Forelimb muscle (tissue), 1 donor: ENCODE measurements at places on chromosomes 7 and 10.

DNA sequence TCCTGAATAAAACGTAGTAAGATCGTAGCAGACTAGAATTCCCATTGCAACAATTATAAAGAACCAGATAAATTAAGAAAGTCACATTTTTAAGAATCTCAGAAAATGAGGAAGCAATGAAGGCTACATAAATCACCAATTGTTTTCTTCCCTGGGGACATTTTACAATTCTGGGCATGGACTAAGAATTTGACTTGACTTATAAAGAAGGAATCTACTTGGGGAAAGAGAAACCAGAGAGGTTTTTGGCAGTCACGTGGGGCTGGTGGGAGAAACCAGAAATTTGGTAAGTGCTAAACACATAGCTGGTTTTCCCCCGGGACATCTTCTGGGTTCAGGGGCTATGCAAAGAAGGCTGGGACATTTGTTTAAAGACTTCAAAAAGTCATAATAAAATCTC is 109.8 kb upstream of the IL6 start:
- no peak for DNase-seq

- DNase-seq: no peak
Observed at GRCh38 chr10:91162050-91162494, 58.4 kb upstream of the PCGF5 start.

DNA sequence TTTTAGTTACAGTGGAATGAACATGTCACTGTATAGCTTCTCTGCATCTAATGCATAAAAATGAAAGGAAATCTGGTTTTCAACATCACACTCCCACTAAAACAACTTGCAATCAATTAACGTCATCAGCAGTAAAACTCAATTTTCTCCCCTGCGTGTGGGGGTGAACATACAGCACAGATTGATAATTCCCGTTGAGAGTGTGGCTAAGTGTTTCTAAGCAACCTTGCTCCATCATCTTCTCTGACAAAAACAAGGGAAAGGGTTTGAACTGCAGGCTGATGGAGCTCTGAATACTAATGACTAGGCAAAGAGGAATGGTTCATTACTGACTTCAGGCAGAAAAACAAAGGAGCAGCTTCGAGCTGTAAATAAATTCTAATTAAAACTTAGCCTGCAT is 238.3 kb downstream of the PARD3 start:
- DNase-seq: no peak

DNA sequence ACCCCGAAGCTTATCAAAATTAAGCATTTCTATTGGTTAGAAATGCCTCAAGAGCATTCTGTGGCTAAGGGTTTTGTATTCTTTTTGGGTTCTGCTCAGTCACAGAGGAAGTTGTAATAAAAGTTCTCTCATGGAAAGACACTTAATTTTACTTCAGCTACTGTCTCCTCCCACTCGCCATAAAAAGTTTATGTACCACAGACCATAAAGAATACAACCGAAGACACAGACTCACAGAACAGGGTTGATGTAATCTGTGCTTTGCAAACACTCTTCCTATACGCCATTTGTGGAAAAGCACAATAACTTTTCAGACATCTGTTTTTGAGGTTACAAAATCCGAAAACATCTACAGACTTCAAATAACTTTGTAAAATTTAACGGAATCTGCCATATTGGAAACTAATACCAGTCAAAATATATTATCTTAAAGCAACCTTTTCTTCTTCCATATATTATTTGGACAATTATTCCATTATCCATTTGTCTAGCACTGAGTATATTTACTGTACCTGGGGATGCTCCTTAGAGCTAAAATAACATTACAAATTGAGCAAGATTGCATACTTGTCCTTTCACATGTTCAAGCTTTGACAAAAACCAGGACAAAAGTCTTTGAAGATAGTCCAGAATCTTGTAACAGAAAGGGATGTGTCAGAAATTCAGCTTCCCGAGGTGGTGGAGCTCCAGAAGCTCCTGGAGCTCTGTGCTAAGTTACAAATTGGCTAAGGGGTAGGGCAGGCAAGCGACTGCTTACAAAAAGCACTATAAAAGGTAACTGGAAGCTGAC is 219.0 kb upstream of the MEOX2 start:
- DNase-seq: no peak

- no peak for DNase-seq
Observed at GRCh38 chr10:112302335-112302734, 19.1 kb downstream of the TECTB start.

- no peak for DNase-seq
Observed at GRCh38 chr10:114064151-114065048, 20.7 kb downstream of the ADRB1 start.

DNA sequence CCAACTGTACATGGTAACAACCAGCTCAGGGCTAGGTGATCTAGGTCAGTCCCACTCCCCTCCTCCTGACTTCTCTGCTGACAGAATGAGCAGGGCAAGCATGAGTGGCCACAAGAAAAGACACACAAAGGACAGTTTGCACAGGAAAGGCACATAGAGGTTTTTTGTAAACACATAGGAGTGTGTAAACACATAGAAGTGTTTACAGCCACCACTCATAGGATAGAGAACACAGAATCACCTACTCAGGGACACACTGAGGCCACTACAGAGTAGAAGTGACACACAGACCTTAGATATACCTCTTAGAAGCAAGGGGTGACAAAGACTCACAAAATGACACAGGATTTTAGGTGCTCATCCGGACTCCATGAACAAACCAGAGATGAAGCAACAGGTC is 19.0 kb downstream of the NUDCD3 start:
- no peak for DNase-seq

DNA sequence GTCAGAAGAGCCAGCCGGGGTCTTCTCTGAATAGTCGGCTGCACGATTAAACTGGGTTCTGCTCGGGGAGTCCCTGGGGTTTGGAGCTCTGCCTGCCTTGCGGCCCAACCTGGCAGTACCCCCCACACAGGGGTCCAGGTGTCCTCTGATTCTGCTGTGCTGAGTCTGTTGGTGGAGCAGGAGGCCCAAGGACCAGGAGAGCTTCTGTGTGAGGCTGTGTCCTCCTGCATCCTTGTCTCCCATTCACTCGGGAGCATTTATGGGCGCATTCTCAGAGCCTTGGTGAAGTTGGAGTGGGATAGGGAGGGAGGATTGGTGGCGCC is 14.2 kb downstream of the INPP5A start:
- no peak for DNase-seq

- DNase-seq: no peak
Observed at GRCh38 chr10:65325913-65326312, 1599.9 kb upstream of the LRRTM3 start.

- DNase-seq: no peak
Observed at GRCh38 chr7:36929791-36930190, 205.5 kb upstream of the AOAH start.

GRCh38 chr7:98879198-98879978 is 1.1 kb downstream of the TRRAP start:
- DNase-seq: no peak

GRCh38 chr7:148672041-148672440 is 26.7 kb upstream of the CUL1 start:
- DNase-seq: no peak

DNA sequence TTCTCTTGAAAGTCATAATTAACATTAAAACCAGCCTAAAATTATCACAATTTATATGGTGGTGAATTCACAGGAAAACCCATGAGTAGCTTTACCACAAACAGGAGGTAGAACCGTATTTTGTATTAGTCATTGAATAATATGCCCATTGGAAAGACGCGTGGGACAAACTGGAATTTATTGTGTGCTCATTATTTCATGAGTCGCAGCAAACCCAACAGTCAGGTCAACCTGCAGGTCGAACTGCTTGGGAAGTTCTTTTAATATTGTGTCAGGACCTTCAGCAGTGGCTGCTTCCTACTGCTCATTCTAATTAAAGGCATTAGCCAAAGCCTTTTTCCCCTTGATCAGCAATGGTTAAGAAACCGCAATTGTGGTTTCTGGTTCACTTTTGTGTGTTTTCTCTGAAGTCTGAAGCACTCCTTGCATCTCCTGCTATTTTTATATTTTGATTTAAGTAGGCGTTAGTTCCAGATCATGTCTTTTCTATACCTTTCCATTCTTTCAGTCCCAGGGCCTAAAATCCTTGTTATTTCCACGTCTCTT is 100.1 kb downstream of the RAB11FIP2 start:
- DNase-seq: no peak

- no peak for DNase-seq
Observed at GRCh38 chr7:32089678-32090077, 19.5 kb upstream of the PDE1C start.

DNA sequence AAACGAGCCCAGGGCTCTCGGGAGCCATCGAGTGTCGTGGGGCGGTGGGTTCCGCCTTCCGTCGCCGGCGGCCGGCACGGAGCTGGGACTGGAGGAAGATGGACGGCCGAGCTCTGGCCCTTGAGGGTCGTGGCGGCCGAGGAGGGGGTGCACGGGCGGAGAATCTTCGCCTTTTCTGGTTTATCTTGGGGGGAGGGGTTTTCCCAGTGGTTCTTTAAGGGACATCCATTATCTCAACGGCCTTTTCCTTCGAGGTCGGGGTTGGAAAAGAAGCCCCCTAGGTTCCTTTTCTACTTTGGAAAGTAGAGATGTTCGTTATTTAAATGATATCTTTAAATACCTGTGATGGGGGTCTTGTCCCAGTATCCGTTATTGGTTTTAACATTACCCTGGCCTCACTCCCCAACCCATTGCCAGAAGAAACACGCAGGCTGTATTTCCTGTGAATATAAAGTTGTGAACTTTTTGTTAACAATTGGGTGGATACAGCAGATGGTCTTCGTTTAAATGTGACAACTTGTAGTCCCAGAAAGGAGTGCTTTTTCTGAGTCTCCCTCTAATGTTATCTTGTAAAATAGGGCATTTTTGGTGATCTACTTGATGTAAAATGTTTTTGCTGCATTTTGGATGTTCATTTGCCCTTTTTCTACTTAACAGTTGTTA is 765 bp downstream of the CCAR1 start:
- DNase-seq: no peak

GRCh38 chr7:76133164-76133775 is 68.4 kb upstream of the SRRM3 start:
- DNase-seq: no peak

- no peak for DNase-seq
Observed at GRCh38 chr10:91210435-91210834, 10.0 kb upstream of the PCGF5 start.

- no peak for DNase-seq
Observed at GRCh38 chr10:124091646-124092249, 1.6 kb downstream of the CHST15 start.
